Naive thymus-derived CD8-positive, alpha-beta T cell (primary cell): ENCODE measurements at places on chromosomes 16 and 17. TPM values are rescaled to one million over a fixed set of nuclear protein-coding genes. Genes with fewer than 3 reads are reported as not detected.

DNA sequence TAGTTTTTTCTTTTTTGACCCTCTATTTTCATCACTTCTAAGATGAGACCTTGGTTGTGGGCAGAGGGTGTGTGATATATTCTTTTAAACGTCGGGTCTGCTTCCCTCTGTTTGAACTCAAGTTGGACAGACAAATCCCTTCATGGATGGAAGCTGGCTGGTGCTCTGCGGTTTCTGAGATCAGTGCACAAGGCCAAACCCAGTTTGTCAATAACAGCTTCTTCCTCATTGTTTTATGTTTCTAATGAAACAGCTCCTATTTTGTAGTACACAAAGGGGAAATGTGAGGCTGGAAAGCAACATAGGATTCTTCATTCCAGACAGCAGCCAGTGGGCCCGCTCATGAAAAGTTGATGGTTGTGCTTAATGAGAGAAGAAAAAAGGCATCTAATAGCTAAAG lies 159.6 kb downstream of the PRKCA start:
- H3K27ac ChIP-seq = peak overlapping the region; percentile 39
- peaks cover 7% of the 10 kb centered on the region for H3K36me3 ChIP-seq
- H3K27me3 ChIP-seq = no peaks in the 10 kb centered on the region
- H3K4me3 ChIP-seq = no peak overlapping the region
- H3K4me1 ChIP-seq = peaks cover 49% of the 10 kb centered on the region
- DNase-seq = no peak

DNA sequence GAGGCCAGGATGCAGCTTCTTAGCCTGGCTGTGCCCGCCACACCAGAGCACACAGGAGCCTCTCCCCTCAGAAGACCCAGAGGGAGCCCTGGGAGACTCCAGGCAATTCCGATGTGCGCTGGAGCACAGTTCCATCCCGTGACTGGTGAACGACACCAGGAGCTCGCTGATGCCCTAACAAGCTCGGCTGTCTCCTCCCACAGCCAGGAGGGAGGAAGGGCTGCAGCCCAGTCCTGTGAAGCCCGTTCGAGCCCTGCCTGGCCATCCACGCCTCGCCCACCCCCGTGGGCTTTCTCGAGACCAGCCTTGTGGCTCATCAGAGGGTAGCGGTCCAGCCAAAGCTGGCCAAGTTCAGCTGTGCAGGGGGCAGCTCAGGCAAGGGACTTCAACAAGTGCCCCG lies 21.8 kb upstream of the RASD1 start:
- H3K27ac ChIP-seq = no peak overlapping the region
- H3K4me3 ChIP-seq = no peak overlapping the region
- H3K4me1 ChIP-seq = no peaks in the 10 kb centered on the region
- no peaks in the 10 kb centered on the region for H3K36me3 ChIP-seq

GRCh38 chr17:32828822-32829221 lies 48.1 kb downstream of the MYO1D start:
- H3K36me3 ChIP-seq = no peaks in the 10 kb centered on the region
- no peak for DNase-seq
- H3K4me1 ChIP-seq = no peaks in the 10 kb centered on the region
- no peak overlapping the region for H3K4me3 ChIP-seq

DNA sequence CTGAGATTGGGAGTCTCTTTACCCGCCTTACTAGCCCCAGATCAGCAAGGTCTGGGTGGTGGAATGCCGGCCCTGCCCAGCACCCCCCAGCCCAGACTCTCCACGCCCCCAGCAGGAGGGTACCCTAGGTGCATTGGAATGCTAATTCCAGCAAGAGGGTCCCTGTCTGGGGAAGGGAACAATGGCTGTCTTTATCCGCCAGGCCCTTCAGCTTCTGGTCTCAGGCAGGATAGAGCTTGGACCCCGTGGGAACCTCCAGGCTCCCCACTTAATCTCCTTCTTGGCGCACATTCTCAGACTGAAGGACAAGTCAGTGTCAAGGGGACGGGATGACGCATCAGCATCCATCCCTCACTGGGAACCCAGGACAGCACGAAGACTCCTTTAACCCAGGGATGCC lies 85.1 kb downstream of the LITAF start:
- DNase-seq = no peak
- no peak overlapping the region for H3K4me3 ChIP-seq
- peaks cover 8% of the 10 kb centered on the region for H3K4me1 ChIP-seq
- H3K36me3 ChIP-seq = no peaks in the 10 kb centered on the region
- H3K27me3 ChIP-seq = no peaks in the 10 kb centered on the region
- no peak overlapping the region for H3K27ac ChIP-seq

DNA sequence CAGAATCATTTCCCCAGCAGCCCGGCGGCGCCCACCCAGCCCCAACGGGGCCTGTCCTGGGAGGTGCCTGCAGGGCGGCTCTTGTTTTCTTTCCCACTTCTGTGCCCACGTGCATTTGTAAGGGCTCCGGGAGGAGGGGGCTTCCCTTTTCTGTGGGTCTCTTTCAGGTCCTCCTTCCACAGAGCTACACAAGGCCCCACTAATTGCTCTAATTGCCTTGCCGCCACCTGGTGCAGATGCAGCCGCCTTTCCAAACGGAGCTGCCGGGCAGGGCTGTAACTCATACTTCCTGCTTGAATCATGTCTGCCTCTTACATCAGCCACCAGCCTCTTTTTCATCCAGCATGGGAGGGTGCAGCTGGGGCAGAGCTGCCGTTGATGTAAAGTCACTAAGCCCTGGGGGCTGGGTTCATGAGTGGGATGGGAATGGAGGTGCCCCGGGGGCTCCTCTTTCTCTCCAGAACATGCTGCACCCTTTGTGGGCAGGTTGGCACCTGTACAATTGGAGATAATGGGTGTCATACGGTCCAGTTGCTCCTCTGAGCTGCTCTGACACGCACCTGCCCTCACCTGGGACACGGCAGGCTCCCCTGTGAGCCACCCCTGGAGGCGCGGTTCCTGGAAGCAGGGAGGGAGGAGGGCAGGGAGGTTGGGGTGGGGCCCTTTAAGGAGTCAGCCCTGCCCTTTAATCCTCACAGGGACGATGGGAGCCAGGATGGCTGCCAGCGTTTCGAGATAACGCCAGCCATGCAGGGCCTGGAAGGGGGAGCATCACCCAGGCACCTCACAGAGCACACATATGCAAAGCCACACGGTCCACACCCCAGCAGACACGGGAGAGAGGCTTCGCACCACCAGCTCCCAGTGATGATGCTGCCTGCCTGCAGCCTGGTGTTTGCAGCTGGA lies 41.1 kb upstream of the KLHDC4 start:
- peak overlapping the region; percentile 84 for H3K27ac ChIP-seq
- H3K4me1 ChIP-seq = peaks cover 19% of the 10 kb centered on the region
- H3K36me3 ChIP-seq = no peaks in the 10 kb centered on the region
- DNase-seq = peak; percentile 49
- H3K27me3 ChIP-seq = peaks cover 2% of the 10 kb centered on the region

DNA sequence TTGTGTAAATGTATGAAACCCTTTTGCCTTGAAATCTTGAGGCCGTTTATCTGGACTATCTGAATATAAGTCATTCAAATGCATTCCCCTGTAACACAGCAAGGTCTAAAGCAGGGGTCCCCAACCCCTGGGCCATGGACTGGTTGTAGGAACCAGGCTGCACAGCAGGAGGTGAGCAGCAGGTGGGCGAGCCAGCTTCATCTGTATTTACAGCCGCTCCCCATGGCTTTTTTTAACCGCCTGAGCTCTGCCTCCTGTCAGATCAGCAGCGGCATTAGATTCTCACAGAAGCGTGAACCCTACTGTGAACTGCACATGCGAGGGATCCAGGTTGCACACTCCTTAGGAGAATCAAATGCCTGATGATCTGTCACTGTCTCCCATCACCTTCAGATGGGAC lies 24.1 kb downstream of the DNAH3 start:
- H3K27me3 ChIP-seq = peaks cover 4% of the 10 kb centered on the region
- H3K4me1 ChIP-seq = no peaks in the 10 kb centered on the region
- no peak for DNase-seq
- no peak overlapping the region for H3K27ac ChIP-seq
- no peak overlapping the region for H3K4me3 ChIP-seq

GRCh38 chr17:27368980-27369379 lies 75.1 kb downstream of the WSB1 start:
- no peaks in the 10 kb centered on the region for H3K27me3 ChIP-seq
- H3K27ac ChIP-seq = no peak overlapping the region
- no peaks in the 10 kb centered on the region for H3K4me1 ChIP-seq
- H3K4me3 ChIP-seq = no peak overlapping the region
- peaks cover 8% of the 10 kb centered on the region for H3K36me3 ChIP-seq

DNA sequence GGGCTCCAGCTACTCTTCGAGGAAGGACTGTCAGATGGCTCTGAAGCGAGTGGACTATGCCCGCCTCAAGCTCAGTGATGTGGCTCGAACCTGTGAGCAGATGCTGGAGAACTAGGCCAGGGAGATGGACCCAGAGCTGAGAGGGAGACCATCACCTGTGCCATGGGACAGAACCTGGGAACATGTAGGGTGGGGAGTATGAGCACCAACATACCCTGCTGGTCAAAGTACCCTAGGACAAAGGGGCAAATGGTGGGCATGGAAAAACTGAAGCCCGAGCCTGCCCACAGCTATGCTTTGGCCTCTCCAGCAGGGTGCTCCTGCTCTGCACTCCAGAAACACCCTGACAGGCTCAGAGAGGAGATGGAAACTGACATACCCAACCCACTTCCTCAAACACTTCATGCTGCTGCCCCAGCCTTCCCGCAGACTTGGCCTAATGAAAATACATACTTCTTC lies 1.9 kb downstream of the MED11 start:
- H3K27me3 ChIP-seq = no peaks in the 10 kb centered on the region
- no peak overlapping the region for H3K4me3 ChIP-seq
- peaks cover 34% of the 10 kb centered on the region for H3K4me1 ChIP-seq
- peak overlapping the region; percentile 22 for H3K27ac ChIP-seq
- DNase-seq = no peak

GRCh38 chr16:30382111-30382881 lies at the start of gene SEPTIN1:
Gene SEPTIN1, minus strand, starts transcription at chr16:30382561. Its CDS starts 19 bp downstream, at chr16:30382542.
- peaks cover 64% of the 10 kb centered on the region for H3K4me1 ChIP-seq
- peak; percentile 84 for DNase-seq
- peak within 1 kb of the TSS; percentile 96 for H3K4me3 ChIP-seq
- no peaks in the 10 kb centered on the region for H3K36me3 ChIP-seq
- H3K27me3 ChIP-seq = no peaks in the 10 kb centered on the region
- H3K27ac ChIP-seq = peak within 1 kb of the TSS; percentile 99

DNA sequence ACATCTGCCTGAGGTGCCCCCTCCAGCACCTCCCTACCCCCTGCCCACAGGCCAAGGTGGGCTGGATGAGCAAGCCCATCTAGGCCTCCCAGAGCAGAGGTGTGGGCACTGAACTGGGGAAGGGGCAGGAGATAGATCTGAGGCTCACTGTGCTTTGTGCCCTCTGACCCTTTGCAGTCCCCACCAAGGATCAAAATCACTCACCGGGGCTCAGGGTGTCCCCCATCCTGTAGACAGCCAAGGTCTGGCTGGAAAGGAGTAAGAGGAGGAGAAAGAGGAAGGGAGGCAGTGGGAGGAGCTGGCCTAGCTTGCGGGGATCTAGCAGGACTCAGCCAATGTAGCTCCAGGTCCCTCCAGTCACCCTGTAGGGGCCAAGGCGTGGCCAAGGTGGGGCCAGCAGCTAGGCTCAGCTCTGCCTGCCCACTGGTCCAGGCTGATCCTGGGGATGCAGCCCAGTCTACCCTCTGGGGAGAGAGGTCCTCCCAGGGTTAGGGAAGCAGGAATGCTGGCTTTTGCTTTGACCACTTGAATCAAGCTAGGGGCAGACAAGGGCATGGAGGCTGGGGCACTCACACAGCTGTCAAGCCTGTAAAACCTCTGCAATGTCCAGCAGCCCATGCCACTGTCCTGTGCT lies 1.8 kb downstream of the SLC12A4 start:
- H3K4me1 ChIP-seq = peaks cover 29% of the 10 kb centered on the region
- peak overlapping the region; percentile 90 for H3K4me3 ChIP-seq
- peaks cover 6% of the 10 kb centered on the region for H3K36me3 ChIP-seq

GRCh38 chr16:4591706-4592470 lies 22.8 kb downstream of the UBALD1 start:
- no peaks in the 10 kb centered on the region for H3K27me3 ChIP-seq
- no peak for DNase-seq
- no peaks in the 10 kb centered on the region for H3K36me3 ChIP-seq
- H3K27ac ChIP-seq = no peak overlapping the region

GRCh38 chr16:50238868-50239301 lies 27.5 kb upstream of the ADCY7 start:
- no peak for DNase-seq
- peaks cover 3% of the 10 kb centered on the region for H3K27me3 ChIP-seq
- no peaks in the 10 kb centered on the region for H3K4me1 ChIP-seq
- H3K27ac ChIP-seq = no peak overlapping the region
- no peaks in the 10 kb centered on the region for H3K36me3 ChIP-seq
- H3K4me3 ChIP-seq = no peak overlapping the region

DNA sequence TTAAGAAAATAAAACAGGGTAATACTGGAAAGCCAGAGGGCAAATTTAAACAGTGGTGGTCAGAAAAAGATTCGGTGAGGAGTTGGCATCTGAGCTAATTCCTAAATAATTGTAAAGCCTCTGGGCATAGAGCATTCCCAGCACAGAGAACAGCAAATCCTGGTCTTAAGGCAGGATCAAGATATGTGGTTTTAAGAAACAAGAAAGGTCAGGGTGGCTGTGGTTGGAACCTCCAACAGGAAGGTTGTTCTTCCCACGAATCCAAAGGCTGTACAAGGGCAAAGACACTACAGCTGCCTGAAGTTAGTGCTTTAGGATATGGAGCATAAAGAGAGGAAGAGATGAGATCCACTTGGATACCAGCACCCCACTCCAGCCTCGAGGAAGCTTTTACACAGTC lies 114.6 kb downstream of the ZNF18 start:
- H3K27me3 ChIP-seq = no peaks in the 10 kb centered on the region
- no peak overlapping the region for H3K4me3 ChIP-seq
- no peaks in the 10 kb centered on the region for H3K36me3 ChIP-seq
- DNase-seq = no peak
- H3K4me1 ChIP-seq = no peaks in the 10 kb centered on the region

DNA sequence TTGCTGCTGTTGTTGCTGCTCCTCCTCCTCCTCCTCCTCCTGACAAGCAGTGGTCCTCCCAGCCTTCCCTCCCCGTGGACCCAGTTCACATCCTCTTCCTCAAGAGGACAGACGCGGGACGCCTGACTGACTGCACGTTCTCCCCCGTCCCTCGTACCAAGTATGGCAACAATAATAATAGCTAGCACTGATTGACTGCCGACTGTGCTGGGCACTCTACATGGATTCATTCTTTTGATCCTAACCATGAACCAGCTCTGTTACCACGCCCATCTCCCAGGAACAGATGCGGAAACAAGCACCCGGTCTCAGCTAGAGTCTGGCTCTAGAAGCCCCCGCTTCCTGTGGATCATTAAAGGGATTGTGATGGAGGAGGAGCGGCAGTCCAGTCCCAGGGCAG lies 78.0 kb downstream of the GNAO1 start:
- H3K36me3 ChIP-seq = no peaks in the 10 kb centered on the region
- H3K27ac ChIP-seq = no peak overlapping the region
- DNase-seq = no peak
- no peak overlapping the region for H3K4me3 ChIP-seq
- H3K27me3 ChIP-seq = peaks cover 7% of the 10 kb centered on the region

Gene AKAP10
- 15.3 TPM for polyA plus RNA-seq

Gene SLC52A1
- polyA plus RNA-seq = not detected

Gene VTN
- polyA plus RNA-seq = not detected

Gene NPIPB8
- polyA plus RNA-seq = not detected

Gene KRT24
- not detected for polyA plus RNA-seq

Gene CTRB2
- polyA plus RNA-seq = not detected

Gene RNF43
- 0.90 TPM for polyA plus RNA-seq
